ENCODE measurements at places on chromosomes 5 and 9.

- peak; percentile 43 for DNase-seq
Observed at GRCh38 chr9:91817493-91818224, 132.4 kb downstream of the ROR2 start.

DNA sequence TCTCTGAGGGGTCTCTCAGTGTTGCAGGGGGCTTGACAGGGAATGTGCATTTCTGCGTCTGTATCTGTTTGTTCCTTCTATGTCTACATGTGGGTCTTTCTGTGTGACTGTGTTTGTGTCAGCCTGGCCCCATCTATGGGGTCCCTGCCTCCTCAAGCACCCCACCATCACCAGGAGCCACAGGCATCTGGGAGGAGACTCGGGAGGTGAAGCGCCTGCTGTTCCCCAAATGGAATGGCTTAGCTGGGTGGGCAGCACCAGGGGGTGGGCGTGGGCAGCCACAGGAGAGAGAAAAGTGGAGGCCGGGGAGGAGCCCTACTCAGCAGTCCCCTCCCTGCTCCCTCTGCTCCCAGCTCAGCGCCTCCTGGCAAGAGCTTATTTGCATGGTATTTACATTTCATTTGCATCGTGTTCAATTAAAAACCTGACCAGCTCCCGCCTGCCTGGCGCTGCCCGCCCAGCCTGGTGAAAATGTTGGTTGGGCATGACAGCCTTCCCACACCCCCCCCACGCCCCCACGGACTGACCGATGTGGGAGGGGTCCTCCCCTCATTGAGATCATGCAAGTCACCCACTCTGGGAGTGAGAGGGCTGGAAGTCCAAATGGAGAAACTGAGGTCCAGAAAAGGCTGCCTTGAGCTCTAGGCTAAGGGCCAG, 50.5 kb downstream of the CXXC5 start:
- peak; percentile 85 for DNase-seq

- DNase-seq, result no peak
Observed at GRCh38 chr9:33304362-33304761, 14.0 kb downstream of the NFX1 start.

- no peak for DNase-seq
Observed at GRCh38 chr5:95511606-95512005, 43.2 kb downstream of the SKIC3 start.

DNA sequence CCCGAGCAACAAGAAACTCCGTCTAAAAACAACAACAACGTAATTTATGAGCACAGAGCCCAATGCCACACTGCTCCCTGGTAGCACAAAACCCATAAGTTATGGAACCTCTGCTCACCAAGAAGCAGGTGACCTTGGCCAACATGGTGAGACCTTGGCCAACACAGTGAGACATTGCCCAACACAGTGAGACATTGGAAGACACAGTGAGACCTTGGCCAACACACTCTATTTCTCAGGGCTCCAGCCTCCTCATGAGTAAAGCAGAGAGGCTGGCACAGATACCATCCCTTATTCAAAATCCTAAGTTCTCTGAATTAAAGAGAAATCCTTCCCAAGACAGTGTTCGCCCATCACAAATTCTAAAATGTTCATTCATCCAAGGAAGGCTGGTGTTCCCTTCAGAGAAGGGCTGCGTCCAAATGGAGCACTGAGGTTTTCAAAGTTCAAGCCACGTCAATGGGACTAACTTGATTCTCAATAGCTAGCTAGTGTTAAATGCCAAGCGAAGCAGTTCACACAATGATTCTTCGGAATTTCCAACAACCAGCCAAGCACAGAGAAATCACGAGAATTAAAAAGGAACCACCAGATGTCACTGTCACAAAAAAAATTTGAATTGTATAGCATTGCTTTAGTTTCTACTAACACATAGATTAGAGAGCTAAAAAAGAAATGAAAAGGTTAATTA, 29.5 kb downstream of the TTC39B start:
- DNase-seq, result no peak

GRCh38 chr9:134403682-134404301, 77.5 kb downstream of the RXRA start:
- DNase-seq, result no peak

- no peak for DNase-seq
Observed at GRCh38 chr9:88198341-88198807, 60.1 kb upstream of the SPATA31C2 start.

DNA sequence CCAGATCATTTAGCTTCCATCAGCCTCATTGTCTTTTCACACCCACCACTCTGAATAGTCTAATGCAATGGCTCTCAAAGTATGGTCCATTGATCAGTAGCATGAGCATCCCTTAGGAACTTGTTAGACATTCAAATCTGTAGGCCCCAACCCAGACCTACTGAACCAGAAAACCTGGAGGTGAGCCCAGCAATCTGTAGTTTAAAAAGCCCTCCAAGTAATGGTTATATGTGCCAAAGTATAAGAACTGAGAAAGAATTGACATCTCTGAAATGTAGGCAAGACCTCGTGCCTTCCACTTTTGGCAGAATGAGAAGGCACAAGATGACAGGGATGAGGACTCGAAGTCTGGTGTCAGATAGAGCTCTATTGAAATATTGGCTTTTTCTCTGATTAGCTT, 267.6 kb downstream of the TRIM32 start:
- no peak for DNase-seq

DNA sequence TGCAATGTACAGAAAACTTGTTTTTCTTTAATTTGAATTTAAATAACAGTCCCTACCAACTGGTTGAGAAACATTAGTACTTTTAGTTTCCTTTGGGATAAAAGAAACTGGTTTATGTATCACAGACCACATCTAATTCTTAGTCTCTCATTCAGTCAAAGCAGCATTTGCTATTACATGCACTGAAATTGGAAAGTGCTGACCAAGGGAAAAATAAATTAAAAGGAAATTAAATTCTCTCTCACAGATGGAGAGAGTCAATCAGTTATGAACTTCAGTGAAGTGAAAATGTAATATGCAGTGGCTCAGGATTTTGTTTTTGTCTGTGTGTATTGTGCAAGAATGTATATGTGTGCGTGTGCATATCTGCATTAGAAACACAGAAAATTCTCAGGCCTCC, 121.7 kb downstream of the TUSC1 start:
- DNase-seq, result no peak

- no peak for DNase-seq
Observed at GRCh38 chr9:126605792-126606482, 7.8 kb upstream of the LMX1B start.

GRCh38 chr9:4168526-4168925, 131.3 kb downstream of the GLIS3 start:
- DNase-seq, result no peak

GRCh38 chr9:35552376-35552775, 52.7 kb upstream of the TESK1 start:
- DNase-seq, result no peak

- DNase-seq, result no peak
Observed at GRCh38 chr9:78577156-78577906, 280.4 kb downstream of the PSAT1 start.

DNA sequence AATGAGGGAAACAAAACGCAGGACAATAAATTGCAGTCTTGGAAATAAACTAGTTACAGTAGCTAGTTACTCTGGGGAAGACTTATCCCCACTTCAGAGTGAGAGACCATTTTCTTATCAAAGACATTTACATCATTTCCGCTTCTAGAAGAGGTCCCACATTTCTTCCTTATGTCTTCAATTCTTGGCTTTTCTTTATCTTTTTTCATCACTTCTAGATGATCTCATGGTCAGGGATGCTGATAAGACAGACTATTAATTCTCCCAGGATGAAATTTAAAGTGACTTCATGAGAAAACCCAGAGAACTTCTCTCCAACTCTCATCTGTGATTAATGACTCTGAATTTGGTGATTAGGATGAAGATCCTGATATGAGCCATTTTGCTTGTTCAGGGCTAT, 229.1 kb downstream of the MTRR start:
- no peak for DNase-seq

All from nephron progenitor cell (in vitro differentiated cells).